Mesenchymal stem cell (in vitro differentiated cells and primary cell): ENCODE measurements at places on chromosomes 11 and 22.

DNA sequence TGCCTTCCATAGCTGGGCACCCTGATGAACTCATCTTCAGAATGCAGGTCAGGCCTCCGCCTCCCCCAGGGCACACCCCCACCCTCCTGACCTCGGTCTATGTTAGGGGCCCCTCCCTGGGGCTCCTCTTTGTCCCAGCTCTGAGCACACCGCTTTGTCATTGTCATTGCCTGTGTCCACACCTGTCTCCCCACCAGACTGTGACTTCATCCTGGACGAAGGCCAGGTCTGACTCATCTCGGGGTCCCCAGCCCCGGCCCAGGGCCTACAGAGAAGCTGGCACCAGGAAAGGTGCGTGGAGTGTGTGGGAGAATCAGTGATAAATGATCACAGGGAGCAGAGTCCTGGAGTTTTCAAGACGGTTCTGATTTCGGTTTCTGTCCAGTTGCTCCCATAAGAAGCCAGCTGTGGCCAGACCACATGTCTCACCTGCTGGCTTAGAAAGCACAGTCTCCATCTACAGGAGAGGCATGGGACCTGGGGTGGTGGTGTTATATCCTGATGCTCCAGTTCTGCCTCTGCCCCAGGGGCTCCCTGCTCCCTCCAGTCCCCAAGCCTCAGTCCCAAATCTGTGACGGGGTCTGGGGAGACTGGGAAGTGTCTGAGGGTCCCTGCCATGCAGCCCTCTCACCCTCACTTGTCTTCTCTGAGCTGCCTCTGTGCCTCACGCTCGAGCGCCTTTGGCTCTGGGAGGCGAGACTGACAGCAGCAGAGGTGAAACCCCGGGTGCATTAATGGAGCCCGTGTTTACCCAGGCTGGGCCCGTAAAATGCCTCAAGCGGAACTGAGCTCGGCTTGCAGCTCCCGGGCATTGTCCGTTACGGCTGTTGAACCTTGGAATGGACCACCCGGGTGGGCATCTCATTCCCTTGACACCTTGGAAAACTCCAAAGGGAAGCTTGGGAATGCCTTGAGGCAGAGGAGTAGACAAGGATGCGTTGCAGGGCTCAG lies 85.5 kb upstream of the WNT11 start:
- H3K27me3 ChIP-seq = peaks cover 32% of the 10 kb centered on the region
- H3K36me3 ChIP-seq = no peaks in the 10 kb centered on the region
- H3K27ac ChIP-seq = no peak overlapping the region
- peaks cover 20% of the 10 kb centered on the region for H3K4me1 ChIP-seq
- DNase-seq = no peak

- H3K27me3 ChIP-seq = no peaks in the 10 kb centered on the region
- DNase-seq = peak; percentile 84
- peaks cover 47% of the 10 kb centered on the region for H3K4me1 ChIP-seq
- no peaks in the 10 kb centered on the region for H3K36me3 ChIP-seq
- peak overlapping the region; percentile 24 for H3K27ac ChIP-seq
- H3K4me3 ChIP-seq = no peak overlapping the region
Measured at GRCh38 chr11:76772100-76772782, 10.9 kb upstream of the TSKU start.

- H3K27ac ChIP-seq = no peak overlapping the region
- H3K4me3 ChIP-seq = no peak overlapping the region
- H3K27me3 ChIP-seq = no peaks in the 10 kb centered on the region
- DNase-seq = no peak
- H3K36me3 ChIP-seq = peaks cover 9% of the 10 kb centered on the region
Measured at GRCh38 chr11:6538456-6538855, 41.4 kb downstream of the DNHD1 start.

DNA sequence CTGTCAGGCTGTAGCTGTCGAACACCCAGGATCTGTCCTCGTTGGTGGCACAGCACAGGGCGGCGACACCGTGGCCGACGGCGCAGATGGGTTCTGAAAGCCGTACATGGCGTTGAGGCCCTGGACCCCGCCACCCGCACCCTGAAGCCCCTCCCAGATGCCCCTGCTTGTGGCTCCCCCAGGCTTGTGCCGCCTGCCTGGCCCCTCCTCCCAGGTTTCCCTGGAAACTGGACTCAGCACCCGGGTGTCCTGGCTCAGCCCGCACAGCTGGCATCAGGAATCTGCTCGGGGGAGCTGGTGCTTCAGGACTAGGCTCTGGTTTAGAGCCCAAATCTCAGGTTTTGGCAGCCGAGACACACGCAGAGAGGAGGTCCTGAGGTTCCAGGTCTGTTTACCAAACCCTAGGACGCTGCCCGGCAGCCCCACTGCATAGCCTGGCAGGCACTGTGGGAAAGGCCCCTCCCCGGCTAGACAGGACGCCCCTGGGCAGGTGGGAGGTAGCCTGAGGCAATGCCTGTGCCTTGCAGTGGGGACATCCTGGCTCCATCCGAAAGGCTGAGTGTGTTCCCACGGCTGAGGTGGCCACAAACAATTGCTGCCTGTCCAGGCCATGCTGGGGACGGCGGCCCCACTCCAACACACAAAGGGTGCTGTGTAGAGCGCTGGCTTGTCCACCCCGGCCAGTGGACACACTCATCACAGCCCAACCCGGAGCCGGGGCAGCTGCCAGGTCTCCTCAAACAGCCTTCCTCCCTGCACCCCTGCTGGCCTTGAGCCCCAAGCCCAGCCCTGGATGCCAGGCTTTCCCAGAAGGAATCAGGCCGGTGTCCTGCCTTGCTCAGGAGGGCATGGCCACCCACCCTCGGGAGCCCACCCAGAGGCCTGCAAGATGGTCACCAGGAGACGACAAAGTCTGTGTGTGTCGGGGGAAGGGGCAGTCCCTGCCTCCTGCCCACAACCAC lies 4.6 kb downstream of the GATD1 start:
- H3K4me3 ChIP-seq = no peak overlapping the region
- DNase-seq = no peak
- H3K27me3 ChIP-seq = no peaks in the 10 kb centered on the region
- H3K4me1 ChIP-seq = peaks cover 37% of the 10 kb centered on the region

GRCh38 chr11:61055776-61056175 lies 46.5 kb upstream of the CD5 start:
- H3K27ac ChIP-seq = no peak overlapping the region
- H3K36me3 ChIP-seq = no peaks in the 10 kb centered on the region
- H3K27me3 ChIP-seq = peaks cover 17% of the 10 kb centered on the region
- no peak overlapping the region for H3K4me3 ChIP-seq
- H3K4me1 ChIP-seq = no peaks in the 10 kb centered on the region

DNA sequence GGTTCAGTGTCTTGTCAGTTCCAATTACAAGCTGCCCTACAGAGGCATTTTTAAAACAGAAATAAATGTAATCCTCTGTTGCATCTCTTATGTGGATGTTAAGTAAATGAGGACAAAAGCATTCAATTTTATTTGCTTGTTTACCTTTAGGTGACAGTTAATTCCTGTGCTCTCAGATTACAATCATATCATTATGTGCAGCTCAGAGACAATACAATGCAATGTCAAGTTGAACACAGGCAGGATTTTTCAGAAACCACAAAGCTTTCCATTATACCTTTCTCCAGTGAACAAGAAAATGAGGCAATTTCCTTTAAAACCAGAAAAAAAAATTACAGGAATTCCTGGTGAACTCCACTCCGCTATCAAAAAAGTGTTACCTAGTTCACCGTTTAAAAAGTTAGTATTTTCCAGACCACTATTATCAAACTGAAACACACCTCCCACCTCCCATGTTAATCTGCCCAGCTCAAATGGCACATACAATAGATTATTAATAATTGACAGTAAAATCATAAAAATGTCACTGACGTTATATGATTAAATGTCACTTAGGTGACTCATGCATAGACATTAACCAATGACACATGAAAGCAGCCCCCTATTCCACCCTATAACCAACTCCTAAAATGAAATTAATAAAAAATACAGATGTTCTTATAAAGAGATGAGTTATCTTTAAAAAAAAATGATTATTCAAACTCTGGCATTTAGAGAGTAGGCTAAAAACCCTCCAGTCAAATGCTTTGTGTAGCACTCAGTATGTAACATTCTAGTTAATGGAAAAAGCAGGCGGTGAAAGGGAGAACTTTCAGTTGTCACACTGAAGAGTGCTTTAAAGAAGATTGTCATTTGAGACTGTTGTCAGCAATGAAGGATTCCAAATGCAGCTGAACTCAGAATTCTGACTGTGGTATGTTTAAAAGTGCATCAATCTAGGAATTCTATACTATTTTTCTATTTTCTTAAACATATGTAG lies 98.6 kb downstream of the MUC15 start:
- DNase-seq = no peak
- H3K27ac ChIP-seq = no peak overlapping the region
- H3K27me3 ChIP-seq = no peaks in the 10 kb centered on the region
- no peaks in the 10 kb centered on the region for H3K4me1 ChIP-seq
- no peaks in the 10 kb centered on the region for H3K36me3 ChIP-seq
- H3K4me3 ChIP-seq = no peak overlapping the region

- DNase-seq = peak; percentile 92
- peak overlapping the region; percentile 50 for H3K27ac ChIP-seq
- peaks cover 9% of the 10 kb centered on the region for H3K4me1 ChIP-seq
- peaks cover 40% of the 10 kb centered on the region for H3K27me3 ChIP-seq
- no peaks in the 10 kb centered on the region for H3K36me3 ChIP-seq
- no peak overlapping the region for H3K4me3 ChIP-seq
Measured at GRCh38 chr11:113384551-113384950, 3.0 kb upstream of the ANKK1 start.

- H3K36me3 ChIP-seq = no peaks in the 10 kb centered on the region
- H3K27ac ChIP-seq = no peak overlapping the region
- no peak overlapping the region for H3K4me3 ChIP-seq
- H3K27me3 ChIP-seq = no peaks in the 10 kb centered on the region
- DNase-seq = no peak
Measured at GRCh38 chr11:105458071-105458470, 151.8 kb upstream of the GRIA4 start.

DNA sequence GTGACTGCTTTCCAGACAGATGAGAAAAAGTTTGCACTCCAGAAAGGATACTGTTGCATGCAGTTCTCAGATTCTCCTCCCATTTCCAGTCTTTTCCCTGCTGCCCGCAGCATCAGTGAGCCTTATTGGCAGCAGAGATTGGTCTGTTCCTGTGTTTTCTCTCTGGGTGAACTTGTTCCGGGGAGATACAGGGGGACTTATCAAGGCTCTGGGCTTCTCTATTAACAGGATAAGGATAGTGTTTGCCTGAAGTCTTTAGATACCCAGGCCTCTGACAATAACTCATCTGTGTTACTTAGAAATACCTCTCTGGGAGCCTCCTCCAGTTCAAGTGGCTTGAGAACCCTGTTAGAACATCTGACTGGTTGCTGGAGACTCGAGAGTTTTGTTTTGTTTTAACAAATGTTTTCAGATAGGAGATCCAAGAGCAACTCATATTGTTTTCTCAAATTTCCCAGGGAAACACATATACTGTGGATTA lies 154.7 kb downstream of the BLID start:
- H3K27ac ChIP-seq = no peak overlapping the region
- H3K27me3 ChIP-seq = no peaks in the 10 kb centered on the region
- DNase-seq = peak; percentile 15
- no peak overlapping the region for H3K4me3 ChIP-seq

GRCh38 chr22:24503137-24503842 lies 8.2 kb downstream of the UPB1 start:
- peaks cover 8% of the 10 kb centered on the region for H3K27me3 ChIP-seq
- no peaks in the 10 kb centered on the region for H3K36me3 ChIP-seq
- no peak overlapping the region for H3K27ac ChIP-seq
- peak; percentile 72 for DNase-seq

GRCh38 chr11:11841116-11841722 lies 553 bp upstream of the USP47 start:
- H3K27me3 ChIP-seq = no peaks in the 10 kb centered on the region
- no peaks in the 10 kb centered on the region for H3K36me3 ChIP-seq
- H3K4me1 ChIP-seq = peaks cover 2% of the 10 kb centered on the region

DNA sequence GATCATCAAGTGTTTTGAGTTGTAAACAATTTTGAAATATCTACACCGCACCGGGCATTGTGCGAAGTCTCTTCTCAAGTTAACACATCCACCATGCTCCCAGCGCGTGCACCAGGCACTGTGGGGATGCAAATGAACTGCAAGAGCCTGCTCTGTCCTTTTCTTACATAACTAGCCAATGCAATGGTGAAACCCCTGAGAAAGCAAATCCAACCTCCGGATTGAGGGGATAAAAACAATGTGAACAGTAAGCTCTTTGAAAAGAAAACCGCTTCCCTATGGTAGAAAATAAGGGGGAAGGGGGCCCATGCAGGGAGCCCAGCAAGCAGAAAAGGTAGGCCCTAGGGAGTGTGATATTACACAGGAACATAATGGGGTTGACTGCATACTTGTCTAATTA lies 274.9 kb upstream of the MPPED2 start:
- no peak overlapping the region for H3K4me3 ChIP-seq
- H3K36me3 ChIP-seq = no peaks in the 10 kb centered on the region
- no peak for DNase-seq
- no peaks in the 10 kb centered on the region for H3K27me3 ChIP-seq

DNA sequence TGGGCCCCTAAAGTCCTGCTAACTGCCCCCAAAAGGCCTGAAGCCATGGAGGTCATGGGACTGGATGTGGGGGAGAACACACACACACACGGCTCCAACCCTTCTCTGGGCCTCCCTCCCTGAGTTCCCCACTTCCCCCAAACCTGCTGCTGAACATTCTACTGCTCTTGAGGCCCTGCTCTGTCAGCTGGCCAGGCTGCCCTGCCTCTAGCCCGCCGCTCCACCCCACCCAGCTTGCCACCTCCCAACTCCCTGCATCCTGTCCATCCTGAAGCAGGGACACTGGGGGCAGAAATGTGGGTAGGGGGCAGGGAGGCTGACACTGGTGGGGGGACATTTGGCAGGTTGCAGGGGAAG lies 1.0 kb downstream of the KCNJ4 start:
- H3K36me3 ChIP-seq = peaks cover 3% of the 10 kb centered on the region
- H3K27ac ChIP-seq = no peak overlapping the region
- H3K4me3 ChIP-seq = no peak overlapping the region
- H3K27me3 ChIP-seq = peaks cover 78% of the 10 kb centered on the region

DNA sequence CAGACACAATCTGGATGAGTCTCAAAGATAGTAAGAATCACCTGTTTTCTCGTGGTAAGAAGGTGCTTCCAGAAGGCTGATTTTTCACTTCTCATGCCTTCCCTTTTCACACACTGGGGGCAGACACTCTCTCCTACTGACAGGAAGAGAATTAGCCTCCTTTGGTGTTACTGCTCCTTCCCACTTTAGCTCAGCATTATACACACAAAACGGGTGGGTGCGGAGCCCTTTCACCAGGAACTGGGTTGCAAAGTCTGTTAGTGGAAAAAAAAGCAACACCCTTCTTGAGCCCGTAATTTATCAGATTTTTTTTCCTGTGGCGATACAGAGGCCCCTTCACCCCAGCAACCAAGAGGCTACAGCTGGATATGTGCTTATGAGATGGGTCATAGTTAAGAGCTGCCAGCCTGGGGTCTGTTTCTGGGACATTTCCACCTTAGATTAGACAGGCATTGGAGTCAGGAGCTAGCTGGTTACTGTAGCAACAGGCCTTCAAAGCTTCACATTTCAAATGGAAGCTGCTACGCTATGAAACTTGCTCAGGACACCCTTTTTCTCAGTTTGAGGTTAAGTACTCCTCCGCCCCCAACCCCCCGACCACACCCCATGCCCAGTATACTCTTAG lies 48.1 kb downstream of the SNX19 start:
- peaks cover 55% of the 10 kb centered on the region for H3K36me3 ChIP-seq
- H3K4me1 ChIP-seq = no peaks in the 10 kb centered on the region
- no peak overlapping the region for H3K4me3 ChIP-seq
- no peak for DNase-seq
- no peaks in the 10 kb centered on the region for H3K27me3 ChIP-seq
